Endodermal cell (in vitro differentiated cells): ENCODE measurements at places on chromosomes 6 and 20. TPM values are rescaled to one million over a fixed set of nuclear protein-coding genes. Genes with fewer than 3 reads are reported as not detected.

- no peak for DNase-seq
- no peaks in the 10 kb centered on the region for H3K4me1 ChIP-seq
- H3K27ac ChIP-seq = no peak overlapping the region
These were observed 89.9 kb downstream of the PDSS2 start for GRCh38 chr6:107369493-107369892.

- H3K4me3 ChIP-seq = no peak overlapping the region
- H3K36me3 ChIP-seq = no peaks in the 10 kb centered on the region
- no peak for DNase-seq
- H3K27ac ChIP-seq = no peak overlapping the region
These were observed 143.2 kb downstream of the MBOAT1 start for GRCh38 chr6:20069021-20069522.

- no peaks in the 10 kb centered on the region for H3K4me1 ChIP-seq
- no peak for DNase-seq
- H3K27me3 ChIP-seq = no peaks in the 10 kb centered on the region
- peaks cover 52% of the 10 kb centered on the region for H3K36me3 ChIP-seq
These were observed 16.1 kb downstream of the TP53INP2 start for GRCh38 chr20:34720266-34720665.

GRCh38 chr6:36788768-36789167, 50.5 kb downstream of the CPNE5 start:
- H3K27ac ChIP-seq = no peak overlapping the region
- no peak for DNase-seq
- no peak overlapping the region for H3K4me3 ChIP-seq
- H3K4me1 ChIP-seq = peaks cover 11% of the 10 kb centered on the region
- H3K27me3 ChIP-seq = no peaks in the 10 kb centered on the region

- no peak overlapping the region for H3K4me3 ChIP-seq
- peaks cover 13% of the 10 kb centered on the region for H3K4me1 ChIP-seq
- H3K27ac ChIP-seq = no peak overlapping the region
- DNase-seq = no peak
These were observed 168.4 kb upstream of the TNFAIP3 start for GRCh38 chr6:137698636-137699030.

DNA sequence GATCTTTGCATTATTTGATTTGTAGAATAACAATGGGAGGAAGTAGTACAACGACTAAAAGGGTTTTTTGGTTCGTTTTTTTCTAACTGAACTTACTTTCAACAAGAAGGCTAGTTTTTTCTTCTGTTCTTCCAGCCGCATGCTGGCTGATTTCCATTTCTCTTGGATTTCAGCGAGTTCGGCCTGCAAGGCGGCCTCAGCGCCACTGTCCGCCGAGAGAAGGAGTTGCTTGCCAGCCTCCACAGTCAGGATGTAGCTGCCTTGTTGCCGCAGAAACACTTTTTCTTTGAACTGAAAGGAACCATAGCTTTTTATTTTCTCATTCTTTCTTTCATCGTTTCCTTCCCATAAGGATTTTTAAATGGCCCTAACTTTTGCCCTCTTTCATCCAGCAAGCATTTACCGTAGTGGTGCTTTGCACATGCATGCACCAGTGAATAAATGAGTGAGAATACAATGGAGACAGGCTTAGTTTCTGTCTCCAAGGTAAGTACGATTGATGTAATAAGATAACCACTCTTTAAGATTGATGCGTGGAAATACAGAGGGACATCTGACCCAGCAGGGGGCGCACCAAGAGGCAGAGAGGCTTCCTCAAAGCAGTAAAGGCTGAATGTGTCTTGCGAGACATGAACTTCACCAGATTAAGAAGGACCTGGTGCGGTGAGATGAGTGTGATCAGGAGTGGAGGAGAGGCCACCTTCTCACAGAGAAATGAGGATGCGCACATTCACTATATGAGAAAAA, 398.8 kb downstream of the ESR1 start:
- no peak overlapping the region for H3K27ac ChIP-seq
- DNase-seq = peak; percentile 82
- H3K4me1 ChIP-seq = no peaks in the 10 kb centered on the region
- H3K36me3 ChIP-seq = peaks cover 4% of the 10 kb centered on the region
- H3K27me3 ChIP-seq = no peaks in the 10 kb centered on the region

DNA sequence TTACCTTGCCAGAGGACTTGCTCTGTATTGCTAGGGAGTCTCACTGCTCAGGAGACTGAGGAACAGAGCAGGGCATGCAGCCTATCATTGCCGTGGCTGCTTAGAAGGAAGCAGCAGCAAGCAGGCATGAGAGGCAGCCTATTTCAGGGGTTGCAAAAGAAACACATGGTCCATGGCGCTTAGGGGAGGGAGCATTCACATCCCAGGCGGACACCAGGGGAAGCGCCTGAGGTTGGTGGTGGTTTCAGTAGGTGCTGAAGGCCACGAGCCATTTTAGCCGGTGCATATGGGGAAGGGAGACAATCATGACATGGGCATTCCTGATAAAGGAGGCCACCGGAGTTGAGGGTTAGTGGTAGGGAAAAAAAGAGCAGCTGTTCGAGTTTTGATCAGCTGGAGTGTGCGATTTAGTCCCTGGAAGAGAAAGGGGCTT, 20.9 kb downstream of the FARS2 start:
- DNase-seq = peak; percentile 52
- peaks cover 2% of the 10 kb centered on the region for H3K4me1 ChIP-seq
- H3K27ac ChIP-seq = no peak overlapping the region

The TFAP2D gene
- total RNA-seq = not detected in 3 replicates

The HLA-DOA gene
- total RNA-seq = 9.2 to 10.6 TPM (median 10.5 TPM) in 3 replicates

The ZC3H12D gene
- total RNA-seq = 0.20 to 0.42 TPM (median 0.21 TPM) in 3 replicates

The FAM217A gene
- total RNA-seq = not detected in 2 replicates

The ANGPT4 gene
- 0.23 and 0.51 TPM in 2 replicates for total RNA-seq

The ACTR5 gene
- 6.7 to 9.7 TPM (median 7.9 TPM) in 3 replicates for total RNA-seq

The NEDD9 gene
- total RNA-seq = 7.4 and 8.2 TPM in 2 replicates

The AGPAT1 gene
- total RNA-seq = 147 to 151 TPM (median 149 TPM) in 3 replicates

The HTR1E gene
- 1.3 and 1.6 TPM in 2 replicates for total RNA-seq

The ZNF165 gene
- total RNA-seq = 5.7 TPM in 2 replicates

The OTOR gene
- total RNA-seq = not detected in 2 replicates

The TDRD6 gene
- 0.04 to 0.20 TPM in 2 of 3 replicates, not detected in the other for total RNA-seq

The ZMYND8 gene
- total RNA-seq = 98.7 and 99.9 TPM in 2 replicates

The CALHM6 gene
- 0.95 to 3.5 TPM in 2 of 3 replicates, not detected in the other for total RNA-seq

The CST5 gene
- total RNA-seq = not detected in 2 replicates

The KIAA0408 gene
- 0.64 and 2.0 TPM in 2 replicates for total RNA-seq
